ENCODE measurements at places on chromosomes 2 and 18.

DNA sequence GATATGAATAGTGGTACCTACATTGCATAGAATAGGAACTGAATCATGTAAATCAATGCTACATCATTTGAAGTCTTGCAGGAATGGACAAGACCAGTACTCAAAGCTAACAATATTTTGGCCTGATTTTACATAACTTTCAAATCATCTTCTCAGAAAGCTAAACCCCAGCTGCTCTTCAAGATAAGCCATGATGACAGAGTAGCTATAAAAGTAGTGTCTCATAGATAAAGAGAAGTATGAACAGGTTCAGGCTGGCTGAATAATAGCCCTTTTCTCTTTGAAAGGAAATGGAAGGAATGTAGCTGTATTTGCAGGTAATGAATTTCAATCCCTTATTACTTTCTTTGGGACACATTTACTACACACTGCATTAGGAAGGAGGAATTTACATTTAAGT lies 28.2 kb downstream of the TSPYL6 start:
- DNase-seq = no peak

DNA sequence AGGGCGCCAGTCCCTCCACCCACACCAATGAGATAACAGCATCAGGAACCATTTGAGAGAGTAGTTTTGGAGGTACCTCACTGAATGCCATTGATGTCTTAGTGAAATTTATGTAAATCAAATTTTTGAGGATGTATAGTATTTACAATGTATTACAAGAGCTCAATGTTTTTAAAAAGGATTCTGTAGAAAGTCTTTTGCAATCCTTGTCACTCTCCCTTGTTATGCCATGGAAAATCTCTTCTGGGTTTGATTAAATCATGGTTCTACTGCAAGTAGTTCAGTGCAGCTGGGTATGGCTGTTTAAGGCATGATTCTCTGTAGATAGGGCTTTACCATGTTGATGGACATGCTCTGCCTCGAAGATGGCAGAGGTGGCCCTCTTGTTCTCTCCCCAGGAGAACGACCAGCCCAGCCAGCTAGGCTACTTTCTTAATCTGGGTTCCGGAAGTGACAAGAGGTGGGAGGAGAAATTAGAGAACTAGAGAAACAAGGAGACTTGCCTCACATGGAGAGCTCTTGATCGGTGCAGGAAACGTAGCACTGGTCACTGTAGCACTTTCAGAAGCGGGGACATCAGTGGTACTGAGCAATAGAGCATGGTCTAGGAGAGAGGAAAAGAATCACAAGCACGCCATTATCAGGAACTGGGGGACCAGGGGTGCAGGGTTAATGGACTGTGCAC lies 202.7 kb downstream of the CLIP4 start:
- no peak for DNase-seq

DNA sequence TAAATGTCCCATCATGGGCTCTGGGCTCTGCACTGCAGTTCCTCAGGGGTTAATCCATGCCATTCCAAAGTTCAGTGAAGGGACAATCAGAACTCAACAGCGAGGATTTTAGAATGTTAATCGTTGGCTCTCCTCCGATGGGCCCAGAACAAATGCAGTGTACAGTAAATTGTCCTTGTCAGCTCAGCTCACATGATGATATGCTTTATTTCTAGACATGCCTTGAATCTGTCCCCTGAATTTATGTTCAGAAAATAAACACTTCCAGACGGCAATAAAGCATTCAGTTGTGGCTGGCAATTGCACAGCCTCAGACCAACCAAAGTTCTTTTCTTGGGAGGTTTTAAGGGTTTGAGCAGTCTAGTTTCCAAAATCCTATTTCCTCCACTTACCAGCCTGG lies 981.2 kb downstream of the BCL11A start:
- no peak for DNase-seq

DNA sequence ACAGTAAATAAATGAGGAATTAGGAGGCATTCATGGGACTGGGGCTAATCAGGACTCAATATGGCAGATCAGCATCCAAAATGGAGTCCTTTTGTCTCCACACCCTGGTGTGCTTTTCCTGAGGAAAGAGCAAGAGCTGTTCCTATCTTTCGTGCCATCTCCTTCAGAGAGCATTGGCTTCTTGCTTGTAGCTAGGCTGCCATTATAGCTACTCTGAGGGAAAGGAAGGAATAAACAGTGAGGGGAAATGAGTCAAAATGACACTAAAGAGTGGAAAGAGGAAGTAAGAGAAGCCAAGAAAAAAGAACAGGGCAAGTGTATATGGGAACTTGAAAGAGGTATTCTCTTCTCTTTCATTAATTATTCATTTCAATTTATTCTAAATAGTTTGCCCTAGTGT lies 8.4 kb upstream of the NMI start:
- peak; percentile 70 for DNase-seq

DNA sequence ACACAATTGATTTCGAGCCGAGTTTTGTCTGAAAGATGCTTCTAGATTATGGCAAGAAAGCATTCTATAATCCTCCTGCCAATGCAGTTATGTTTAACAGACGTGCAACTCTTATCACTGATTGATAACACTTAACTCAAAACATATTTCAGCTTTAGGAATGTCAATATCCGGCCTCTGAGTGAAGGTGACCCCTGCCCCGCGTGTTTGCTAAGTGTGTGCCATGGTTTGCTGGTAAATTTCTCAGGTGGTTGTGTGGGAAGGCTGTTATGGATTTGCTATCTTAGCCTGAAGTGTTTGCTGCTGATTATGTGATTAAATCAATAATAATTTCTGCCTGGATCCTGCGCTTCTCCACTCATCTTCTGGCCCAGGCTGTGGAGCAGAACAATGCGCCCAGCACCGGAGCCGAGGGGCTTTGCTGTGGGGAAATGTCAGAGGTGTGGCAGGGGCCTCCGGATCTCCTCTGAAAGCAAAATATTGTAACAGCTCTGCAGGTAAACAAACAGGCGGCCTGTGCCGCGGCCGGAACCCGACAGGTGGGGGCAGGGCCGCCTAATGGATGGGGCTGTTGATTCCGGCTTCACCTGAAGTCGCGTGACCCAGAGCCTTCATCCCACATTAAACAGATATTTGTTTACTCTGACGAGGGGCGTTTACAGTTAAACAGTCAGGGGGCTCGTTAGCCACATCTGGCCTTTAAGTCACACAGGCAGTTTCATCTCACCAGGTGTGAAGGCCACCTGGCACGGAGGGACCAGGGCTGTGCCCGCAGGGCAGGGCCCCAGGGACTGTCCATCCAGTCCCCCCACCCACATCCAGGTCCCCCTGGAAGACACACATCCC lies 210.7 kb upstream of the SALL3 start:
- no peak for DNase-seq

DNA sequence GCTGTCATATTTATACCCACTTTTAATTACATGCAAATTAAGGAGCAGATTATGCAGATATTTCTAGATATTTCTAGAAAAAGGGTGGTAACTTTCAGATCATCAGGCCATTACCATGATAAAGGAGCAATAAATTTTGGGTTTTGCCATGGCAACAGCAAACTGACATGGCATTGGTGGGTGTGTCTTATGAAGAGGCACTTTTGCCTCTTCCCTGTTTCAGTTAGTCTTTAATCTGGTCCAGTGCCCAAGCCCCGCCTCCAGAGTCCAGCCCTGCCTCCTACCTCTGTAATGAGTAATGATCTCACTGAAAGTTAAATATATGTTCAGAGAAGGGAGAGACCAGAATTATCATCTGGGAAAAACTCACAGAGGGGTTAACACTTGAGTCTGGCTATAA lies 124.8 kb downstream of the SCG2 start:
- DNase-seq = no peak

GRCh38 chr2:233973786-233974185 lies 56.6 kb downstream of the TRPM8 start:
- DNase-seq = no peak

DNA sequence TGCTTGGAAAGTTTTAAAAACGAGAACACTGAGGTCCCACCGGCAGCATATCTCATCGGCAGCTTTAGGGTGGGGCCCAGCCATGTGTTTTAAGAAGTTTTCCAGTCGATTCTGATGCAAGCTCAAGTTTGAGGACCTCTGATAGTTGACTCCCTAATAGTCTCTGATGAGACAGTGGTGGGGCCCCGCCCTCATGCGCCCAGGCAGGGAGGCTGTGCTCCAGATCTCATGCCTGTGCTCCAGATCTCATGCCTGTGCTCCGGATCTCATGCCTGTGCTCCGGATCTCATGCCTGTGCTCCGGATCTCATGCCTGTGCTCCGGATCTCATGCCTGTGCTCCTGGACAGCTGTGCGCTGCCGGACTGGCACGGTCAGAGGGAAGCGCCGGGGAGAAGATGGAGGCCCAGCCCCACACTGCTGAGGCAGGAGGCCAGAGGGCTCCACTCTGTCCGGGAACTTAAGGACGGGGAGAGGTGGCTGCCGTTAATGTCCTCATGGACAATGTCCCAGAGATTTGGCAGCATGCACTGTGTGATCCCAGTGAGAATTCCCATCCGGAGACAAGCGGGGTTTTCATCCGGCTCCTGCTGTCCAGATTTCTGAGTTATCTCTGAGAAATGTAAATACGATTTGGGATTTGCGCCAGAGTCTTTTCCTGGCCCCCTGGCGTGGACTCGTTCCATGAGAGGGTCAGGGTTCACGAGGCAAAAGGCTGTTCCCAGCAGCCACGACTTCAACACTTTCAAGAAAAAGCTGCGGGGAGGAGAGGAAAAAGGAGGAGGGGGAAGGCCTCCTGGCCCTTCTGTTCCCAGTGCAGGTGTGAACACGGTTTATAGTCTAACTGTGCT lies 9.4 kb upstream of the COLEC11 start:
- no peak for DNase-seq

DNA sequence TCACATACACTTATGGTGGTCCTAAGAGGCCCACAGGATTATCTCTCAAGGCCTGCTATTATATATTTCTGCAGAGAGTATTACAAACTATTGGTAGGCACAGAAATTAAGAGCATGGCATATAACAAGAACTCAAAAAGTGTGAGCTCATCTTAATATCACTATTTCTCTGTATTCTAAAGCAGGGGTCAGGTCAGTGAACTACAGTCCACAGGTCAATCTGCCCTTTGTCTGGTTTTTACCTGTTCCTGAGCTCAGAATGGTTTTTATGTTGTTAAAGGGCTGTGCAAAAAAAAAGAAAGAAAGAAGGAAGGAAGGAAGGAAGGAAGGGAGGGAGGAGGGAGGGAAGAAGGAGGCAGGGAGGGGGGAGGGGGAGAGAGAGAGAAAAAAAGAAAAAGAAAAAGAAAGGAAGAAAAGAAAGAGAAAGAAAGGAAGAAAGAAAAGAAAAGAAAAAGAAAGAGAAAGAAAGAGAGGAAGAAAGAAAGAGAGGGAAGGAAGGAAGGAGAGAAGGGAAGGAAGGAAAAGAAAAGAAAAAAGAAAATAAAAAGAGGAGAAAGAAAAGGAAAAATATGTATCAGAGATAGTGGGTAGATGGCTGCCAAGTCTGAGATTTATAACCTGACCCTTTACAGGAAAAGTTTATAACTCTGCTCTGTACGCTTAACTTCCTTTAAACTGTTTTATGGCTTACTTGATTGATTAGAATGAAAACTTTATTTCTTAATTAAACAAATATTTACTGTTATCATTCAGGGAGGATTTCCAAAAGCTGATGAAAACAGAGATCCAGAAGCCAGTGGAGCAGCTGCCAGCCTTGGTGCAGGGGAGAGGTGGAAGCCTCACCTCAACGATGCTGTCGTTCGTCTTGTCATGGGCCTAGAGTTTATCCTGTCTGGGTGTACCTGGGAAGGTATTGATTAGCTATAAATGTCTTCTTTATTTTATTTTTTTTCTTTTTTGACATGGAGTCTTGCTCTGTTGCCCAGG lies 11.2 kb upstream of the SCYGR1 start:
- no peak for DNase-seq

- no peak for DNase-seq
Observed at GRCh38 chr2:99765731-99766318, 276.0 kb upstream of the REV1 start.

- DNase-seq = no peak
Observed at GRCh38 chr2:58896638-58897037, 655.5 kb upstream of the FANCL start.

GRCh38 chr2:156518138-156518537 lies 82.0 kb downstream of the GPD2 start:
- no peak for DNase-seq

DNA sequence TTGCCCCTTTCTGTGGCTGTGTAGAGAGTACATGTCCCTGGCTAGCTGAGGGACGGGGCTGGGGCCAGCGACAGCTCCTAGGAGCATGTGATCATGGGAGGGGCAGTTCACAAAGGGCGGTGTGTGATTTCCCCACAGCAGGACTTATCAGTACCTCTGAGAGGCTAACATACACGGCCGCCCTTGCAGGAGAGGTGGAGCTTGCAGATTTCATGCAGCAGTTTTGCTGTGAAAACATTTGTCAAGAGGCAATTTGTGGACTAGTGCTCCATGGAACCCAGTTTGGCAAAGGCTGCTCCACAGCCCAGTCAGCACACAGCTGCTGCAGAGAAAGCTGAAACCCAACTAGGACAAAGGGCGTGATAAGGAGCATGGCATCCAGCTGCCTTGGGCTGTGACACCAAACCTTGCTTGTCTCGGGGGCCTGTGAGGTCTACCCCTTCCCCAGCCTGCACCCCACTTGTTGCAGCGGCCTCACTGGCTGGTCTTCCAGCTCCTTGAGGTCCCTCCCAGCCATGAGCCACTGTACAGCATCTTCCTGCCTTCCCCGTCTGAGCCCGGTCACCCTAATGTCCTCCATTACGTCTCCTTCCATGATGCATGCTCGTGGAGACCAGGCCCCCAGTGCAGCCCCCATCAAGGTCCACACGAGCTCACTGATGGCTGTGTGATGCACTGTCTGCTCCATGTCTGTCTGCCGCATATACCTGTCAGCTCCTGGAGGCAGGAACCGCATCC lies 121.4 kb upstream of the HDAC4 start:
- no peak for DNase-seq

GRCh38 chr2:177282787-177283572 lies 18.5 kb upstream of the NFE2L2 start:
- no peak for DNase-seq

GRCh38 chr2:151071906-151072305 lies 189.8 kb downstream of the RBM43 start:
- DNase-seq = no peak

- no peak for DNase-seq
Observed at GRCh38 chr2:4653991-4654390, 950.6 kb downstream of the DCDC2C start.

DNA sequence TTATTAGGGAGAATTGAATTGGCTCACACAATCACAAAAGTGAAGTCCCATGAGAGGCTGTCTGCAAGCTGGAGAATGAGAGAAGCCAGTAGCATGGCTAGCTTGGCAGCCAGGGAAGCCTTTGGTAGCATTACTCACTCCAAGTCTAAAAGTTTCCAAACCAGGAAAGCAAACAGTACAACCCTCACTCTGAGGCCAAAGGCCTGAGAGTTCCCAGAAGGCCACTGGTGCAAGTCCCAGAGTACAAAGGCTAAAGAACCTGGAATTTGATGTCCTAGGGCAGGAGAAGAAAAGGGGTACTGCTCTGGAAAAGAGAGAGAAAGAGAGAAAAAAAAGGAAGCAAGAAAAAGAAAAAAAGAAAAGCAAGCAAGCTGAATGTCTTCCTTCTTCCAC lies 318.2 kb downstream of the RND3 start:
- DNase-seq = no peak

- DNase-seq = no peak
Observed at GRCh38 chr18:57141208-57142129, 5.4 kb upstream of the BOD1L2 start.
